ENCODE measurements at places on chromosomes 6 and 20.

- DNase-seq = no peak
Observed at GRCh38 chr6:135128268-135128914, 52.7 kb upstream of the MYB start.

- DNase-seq = no peak
Observed at GRCh38 chr20:17589161-17589834, 19.4 kb downstream of the DSTN start.

DNA sequence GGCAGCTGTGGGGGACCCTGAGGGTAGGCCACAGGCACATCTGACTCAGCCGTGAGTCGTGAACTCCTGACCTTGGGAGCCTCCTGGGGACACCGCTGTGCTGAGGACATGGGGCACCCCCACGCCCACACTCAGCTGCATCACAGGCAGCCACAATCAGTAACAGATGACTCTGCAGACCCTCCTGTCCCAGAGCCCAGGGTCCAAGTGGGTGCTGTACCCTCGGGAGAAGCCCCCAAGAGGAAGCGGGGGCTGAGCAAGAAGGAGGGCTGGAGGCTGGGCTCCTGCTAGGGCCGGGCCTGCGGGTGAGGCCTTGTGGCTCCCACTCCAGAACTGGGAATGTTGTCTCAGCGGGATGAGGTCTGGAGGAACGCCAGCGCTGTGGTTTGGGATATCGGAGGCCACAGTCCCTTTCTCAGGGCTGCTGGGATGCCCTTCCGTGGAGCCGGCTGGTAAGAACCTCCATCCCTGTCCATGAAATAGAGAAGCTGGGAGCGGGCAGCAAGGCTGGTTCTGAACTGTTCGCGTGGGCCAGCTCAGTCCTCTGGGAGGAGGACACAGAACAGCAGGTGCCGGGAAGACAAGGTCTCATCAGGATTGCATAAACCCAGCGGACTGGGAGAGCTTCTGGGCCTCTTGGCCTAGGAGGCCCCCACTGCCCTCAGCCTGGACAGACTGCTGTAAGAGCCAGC, 3.1 kb upstream of the LAMA5 start:
- DNase-seq = no peak

DNA sequence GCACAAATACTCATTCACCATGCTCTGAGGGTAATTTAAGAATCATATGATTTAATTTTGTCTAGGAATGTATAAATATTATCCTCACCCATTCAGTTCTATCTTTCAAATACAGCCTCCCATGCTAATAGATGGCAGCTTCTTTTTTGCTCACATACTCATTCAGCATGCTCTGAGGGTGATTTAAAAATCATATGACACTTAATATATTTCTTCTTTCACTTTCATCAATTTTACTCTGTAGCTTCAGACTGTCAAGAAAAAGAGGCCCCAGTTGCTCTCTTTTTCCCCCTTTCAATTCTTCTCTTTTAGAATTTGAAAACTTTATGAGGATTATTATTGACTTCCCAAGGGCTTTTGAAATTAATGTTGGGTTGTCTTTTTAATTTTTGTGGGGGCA, 161.7 kb upstream of the LAMP5 start:
- no peak for DNase-seq

GRCh38 chr20:3282271-3283221, 43.6 kb upstream of the SLC4A11 start:
- DNase-seq = no peak

DNA sequence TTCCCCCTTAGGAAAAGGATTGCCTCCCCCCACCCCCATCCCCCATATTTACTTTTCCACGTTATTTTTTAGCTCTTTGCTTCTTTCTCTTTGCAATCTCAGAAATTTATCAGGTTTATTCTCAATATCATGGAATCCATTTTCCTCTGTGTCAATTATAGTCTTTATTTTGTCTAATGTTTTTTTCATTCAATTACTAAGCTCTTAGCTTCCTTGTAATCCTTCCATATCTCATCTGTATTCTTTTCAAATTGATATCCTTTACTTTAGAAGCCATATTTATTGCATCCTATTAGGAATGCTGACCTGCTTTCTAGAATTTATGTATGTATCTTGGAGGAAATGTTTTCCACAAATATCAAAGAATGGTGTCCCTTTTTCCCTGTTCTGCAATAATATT, 39.3 kb downstream of the TMC2 start:
- DNase-seq = no peak

- DNase-seq = no peak
Observed at GRCh38 chr6:56954403-56955170, at the start of gene BEND6. Gene BEND6, plus strand, starts transcription at chr6:56955107. Its CDS starts 26,704 bp downstream, at chr6:56981811.

DNA sequence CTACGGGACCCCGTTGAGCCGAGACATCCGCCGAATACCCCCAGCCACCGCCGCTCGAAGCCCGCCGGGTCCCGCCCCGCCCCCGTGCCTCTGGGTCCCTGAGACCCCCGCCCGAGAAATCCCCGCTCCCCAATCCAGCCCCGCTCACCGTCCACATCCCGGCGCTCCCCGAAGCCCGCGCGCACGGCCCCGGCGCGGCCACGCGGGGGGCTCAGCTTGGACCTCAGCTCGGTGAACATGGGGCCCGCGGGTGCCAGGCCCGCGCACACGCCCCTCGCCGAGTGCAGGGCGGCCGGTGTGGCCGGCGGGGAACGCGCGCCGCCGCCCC, 249 bp downstream of the SAMD10 start:
- DNase-seq = no peak

DNA sequence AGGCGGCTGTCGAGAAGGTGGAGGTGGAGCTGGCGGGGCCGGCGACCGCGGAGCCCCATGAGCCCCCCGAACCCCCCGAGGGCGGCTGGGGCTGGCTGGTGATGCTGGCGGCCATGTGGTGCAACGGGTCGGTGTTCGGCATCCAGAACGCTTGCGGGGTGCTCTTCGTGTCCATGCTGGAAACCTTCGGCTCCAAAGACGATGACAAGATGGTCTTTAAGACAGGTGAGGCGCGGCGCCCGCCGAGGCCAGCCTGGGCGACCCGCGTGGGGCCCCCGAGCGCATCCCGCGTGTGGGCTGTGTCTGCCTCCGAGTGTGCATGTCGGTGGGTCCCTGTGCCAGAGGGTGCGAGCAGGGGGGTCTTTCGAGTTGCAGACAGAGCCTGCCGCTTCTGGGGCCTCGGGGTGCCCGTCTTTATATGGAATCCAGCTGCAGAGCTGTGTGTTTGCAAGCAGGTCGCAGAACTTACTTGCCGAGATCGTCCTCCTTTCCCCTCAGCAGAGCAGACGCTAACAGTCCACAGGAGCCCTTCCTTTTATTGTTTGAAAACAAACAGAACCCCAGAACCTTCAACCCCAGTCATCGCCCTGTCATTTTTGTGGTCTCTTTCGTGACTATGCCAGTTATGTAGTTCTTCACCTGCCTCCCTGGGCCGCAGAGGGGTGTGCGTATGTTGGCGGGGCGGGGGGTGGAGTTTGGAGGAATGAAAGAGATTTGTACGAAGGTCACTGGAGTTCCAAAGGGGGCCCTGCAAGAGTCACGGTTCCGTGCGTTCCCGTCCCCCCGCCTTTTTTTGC, 766 bp downstream of the SLC16A10 start:
- DNase-seq = no peak

DNA sequence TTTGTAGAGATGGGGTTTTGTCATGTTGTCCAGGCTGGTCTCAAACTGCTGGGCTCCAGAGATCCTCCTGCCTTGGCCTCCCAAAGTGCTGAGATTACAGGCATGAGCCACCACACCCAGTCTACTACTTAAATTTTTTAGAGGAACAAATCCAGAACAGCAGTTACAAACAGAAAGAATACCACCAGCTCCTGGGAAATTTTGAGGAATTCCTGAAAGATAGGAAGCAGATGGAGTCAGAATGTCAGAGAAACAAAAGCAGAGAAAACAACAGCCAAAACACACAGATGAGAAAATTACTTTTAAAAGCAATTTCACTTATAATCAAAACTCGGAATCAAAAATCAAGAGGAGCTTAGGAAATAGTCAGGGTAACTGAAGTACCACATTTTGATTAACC, 543.3 kb upstream of the MARCKS start:
- DNase-seq = no peak

DNA sequence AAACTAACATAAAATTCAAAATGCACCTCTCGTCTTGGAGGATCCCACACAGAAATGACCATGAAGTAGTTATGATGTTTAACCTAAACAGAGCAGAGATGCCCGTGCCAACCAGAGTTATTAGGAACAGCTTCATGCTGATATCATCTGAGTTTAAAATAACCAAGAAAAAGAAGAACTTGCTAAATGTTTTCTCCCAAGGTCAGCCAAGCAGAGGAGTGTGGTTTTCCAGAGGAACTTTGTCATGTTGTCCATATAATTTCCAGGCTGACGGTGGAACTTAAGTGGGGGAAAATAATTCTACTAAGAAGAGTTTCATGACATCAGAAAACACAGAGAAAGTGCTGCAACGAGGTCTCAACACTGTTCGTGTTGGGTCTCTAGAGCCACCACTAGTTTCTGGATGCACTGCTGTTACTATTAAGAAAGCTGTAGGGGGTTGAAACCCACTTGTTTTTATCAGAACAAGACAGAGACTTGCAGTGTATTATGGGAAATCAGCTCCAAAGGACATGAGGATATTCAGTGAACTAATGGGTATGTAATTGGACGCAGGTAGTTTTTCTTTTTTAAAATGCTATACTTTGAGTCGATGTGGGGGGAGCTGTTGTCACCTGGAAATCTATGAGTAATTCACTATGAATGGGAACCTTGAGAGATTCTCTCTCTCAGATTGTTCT, 5.2 kb downstream of the AGPAT4 start:
- DNase-seq = no peak

DNA sequence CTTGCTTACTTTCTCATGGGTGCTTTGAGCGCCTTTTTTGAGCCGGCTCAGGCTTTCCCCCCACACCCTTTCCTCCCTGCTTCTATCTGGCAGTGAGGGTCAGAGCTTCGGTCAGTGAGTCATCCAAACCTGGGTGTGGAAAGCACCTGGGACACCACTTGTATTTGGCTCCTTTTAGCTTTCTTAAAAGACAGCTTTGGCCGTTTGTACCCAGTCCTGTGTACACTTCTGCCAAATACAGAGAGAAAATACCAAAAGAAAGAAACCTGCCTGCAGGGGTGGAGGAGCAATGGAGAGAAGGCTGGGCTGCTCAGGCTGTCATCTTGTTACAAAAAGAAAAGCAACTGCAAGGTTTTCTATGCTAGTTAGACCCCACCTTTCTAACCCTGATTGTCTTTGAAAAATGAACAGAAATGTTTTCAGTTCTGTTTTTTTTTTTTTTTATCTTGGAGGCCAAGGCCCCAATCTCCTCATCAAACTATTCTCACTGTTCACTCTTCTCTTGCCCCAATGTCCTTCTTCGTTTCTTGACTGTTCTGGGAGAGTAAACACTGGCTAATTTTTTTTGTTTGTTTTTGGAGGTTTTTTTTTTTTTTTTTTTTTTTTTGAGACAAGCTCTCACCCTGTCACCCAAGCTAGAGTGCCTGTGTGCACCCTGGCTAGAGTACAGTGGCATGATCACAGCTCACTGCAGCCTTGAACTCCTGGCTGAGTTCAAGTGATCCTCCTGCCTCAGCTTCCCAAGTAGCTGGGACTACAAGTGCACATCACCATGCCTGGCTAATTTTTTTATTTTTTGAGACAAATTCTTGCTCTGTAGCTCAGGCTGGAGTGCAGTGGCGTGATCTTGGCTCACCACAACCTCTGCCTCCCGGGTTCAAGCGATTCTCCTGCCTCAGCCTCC, 76.4 kb downstream of the SSR1 start:
- no peak for DNase-seq

- peak; percentile 64 for DNase-seq
Observed at GRCh38 chr6:4281341-4282293, 146.2 kb upstream of the ECI2 start.

DNA sequence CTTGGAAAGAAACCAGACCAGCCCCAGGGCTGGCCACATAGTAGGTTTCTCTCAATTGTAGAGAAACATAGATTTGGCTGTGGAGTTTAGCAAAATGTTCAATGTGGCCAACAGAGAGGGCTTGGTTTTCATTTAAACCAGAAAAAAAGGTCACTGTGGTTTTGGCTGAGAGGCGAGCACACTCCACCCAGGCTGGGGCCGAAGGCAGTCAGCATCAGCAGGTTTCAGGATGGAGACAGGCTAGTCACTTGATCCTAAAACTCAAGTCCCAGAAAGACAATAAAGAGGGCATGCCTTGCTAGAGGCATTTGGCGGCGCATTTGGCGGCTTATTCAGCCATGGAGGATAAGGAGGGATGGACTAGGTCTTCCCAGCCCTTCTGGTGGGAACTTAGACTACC, 73.1 kb downstream of the PRND start:
- no peak for DNase-seq

GRCh38 chr6:166959911-166960608, 3.7 kb upstream of the RNASET2 start:
- no peak for DNase-seq

- DNase-seq = no peak
Observed at GRCh38 chr6:144935661-144936060, 650.5 kb downstream of the UTRN start.

DNA sequence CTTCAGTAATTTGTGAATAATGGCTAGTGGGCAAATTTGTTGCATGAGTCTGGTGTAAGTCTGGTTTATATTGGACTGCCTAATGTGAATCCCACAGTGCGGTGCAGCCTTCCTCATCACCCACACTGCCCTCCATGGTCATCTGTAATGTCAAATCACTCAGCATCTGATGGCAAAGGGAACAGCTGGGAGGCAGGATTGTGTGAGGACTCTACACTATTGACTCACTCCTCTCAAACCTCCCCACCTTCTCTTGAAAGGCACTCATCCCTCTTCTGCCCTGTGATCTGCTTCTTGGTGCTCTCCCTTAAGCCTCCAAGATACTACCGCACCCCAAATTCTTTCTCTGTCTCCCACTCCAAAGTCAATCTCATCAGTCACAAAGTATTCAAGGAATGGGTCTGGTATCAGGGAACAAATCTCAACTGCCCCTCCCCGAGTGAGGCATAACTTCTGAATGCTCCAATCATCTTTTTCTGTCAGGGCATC, 146.0 kb upstream of the BEND6 start:
- no peak for DNase-seq

DNA sequence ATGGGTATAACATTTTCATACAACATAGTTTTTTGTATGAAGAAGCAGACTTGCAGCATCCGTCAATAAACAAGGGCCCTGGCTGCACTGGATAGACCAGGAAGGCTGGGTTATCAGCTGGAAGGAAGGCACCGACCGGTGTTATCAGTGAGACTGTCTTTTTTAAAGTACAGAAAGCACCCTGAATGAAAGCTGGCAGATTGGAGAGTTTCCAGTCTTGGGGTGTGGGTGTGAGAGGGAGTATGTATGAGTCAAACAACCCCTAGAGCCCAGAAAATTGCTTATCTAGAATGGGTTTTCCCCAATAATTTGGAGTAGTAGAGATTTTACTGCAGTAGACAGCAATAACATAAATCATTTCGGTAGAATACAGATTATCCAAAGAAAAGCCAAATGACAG, 42.4 kb downstream of the TXLNB start:
- no peak for DNase-seq

- no peak for DNase-seq
Observed at GRCh38 chr20:22582964-22583772, 1.2 kb downstream of the FOXA2 start.

GRCh38 chr6:10861086-10861485, 20.8 kb downstream of the GCM2 start:
- DNase-seq = no peak

DNA sequence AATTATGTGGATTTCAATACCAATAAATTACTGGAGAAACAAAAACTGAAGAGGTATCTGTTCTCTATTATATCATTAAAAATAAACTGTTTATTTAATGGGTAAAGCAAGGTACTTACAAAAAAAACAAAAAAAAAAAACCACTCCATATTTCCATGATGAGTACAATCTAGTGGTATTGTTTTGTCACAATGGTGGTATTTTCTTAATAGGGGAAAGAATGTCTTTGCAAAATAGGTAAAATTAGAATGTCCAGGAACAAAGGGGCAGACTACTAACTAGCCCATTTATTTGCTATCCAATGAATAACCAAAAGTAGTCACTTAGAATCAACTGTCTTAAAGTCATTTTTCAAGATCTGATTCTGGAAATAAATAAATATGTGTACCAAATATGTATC, 92.0 kb downstream of the ARHGAP18 start:
- DNase-seq = no peak

All from cerebellar nuclear complex (tissue), 1 donor.